ENCODE measurements at places on chromosomes 2 and 18.

DNA sequence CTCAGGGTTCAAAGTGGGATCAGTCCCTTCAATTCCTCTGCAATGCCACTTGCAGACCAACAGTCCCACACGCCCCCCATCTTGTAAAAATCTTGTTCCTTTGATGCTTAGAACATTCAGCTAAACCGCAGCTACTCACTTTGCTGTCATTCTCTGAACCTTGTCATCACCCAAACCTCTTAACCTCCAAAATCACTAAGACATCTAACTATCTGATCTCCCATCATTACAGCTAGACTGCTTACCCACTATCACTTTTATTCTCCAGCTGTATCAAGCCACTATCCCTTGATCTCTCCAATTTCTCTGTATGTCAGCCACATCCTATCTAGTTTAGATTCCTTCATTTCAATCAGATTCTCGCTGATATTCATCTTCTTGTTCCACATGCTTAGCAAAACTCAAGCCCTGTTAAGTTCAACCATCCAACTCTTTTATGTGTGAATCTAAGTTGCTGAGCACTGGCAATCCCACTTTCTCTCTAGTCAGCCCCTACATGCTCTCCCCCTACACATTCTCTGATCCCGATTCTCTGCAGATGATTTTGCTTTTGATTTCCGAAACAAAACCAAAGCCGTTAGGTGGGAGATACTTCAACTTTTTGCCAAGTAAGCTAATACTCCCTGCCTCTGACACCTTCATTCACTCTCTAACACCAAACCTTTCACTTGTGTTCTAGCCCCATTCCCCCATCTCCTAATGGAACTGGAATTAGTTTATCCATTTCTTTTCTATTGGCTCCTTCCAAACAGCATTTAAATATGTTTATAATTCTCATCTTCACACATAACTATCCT lies 4.6 kb downstream of the GTF3C2 start:
- DNase-seq: no peak

DNA sequence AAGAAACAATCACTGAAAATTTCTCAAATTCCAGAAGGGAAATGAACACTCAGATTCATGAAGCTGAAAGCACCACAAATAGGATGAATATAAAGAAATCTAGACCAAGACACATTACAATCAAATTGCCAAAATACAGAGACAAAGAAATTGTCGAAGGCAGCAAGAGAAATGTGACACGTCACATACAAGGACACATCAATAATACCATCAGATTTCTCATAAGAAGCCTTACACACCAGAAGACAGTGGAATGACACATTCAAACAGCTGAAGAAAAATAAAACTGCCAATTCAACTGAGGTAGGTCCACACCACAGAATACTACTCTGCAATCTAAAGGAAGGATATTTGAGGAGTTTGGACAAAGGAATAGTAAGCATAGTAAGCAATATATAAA lies 27.4 kb downstream of the SRD5A2 start:
- no peak for DNase-seq

DNA sequence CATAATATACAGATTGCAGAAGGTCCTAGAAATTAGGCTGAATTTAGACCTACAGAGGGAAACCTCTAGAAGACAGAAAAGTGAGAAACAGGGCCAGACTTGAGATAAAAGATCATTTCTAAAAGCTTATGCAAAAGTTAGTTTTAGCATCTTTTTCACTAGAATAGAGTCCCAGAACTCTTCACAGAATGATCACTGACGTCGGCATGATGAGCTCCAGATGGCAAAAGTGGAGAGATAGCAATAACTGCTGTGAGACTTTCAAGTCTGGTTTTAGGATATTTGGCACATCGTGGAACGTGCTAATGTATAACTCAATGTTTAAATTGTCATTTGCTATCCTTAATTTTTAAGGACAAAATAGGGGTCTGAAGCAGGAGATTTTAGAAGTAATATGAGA lies 1050.7 kb upstream of the CELF4 start:
- DNase-seq: no peak

GRCh38 chr2:137659616-137660015 lies 304.7 kb upstream of the HNMT start:
- peak; percentile 10 for DNase-seq

- no peak for DNase-seq
These were observed 160.2 kb downstream of the GALNT14 start for GRCh38 chr2:30978044-30978443.

GRCh38 chr2:120473522-120474271 lies 127.8 kb downstream of the INHBB start:
- DNase-seq: no peak

- DNase-seq: no peak
These were observed 157.3 kb upstream of the ALKAL2 start for GRCh38 chr2:444937-445884.

DNA sequence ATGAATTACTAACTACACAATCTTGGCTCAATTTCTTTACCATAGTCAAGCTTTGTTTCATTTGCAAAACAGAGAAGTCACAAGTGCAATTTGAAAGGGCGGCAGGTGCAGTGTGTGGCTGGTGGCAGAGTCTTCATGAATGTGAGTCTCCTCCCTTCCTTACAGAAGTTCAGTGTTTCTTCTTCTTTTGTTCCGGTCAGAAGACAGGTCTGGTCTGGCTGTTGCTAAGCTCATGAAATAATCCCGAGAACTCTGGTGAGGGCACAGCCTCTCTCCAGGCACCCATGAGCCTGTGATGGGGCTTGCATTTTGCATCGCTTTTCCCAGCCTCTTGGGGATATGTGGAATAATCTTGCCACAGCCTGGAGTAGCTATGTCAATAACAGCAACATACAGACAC lies 824.8 kb upstream of the SALL3 start:
- no peak for DNase-seq

GRCh38 chr2:134361648-134362047 lies 107.8 kb downstream of the MGAT5 start:
- DNase-seq: no peak

DNA sequence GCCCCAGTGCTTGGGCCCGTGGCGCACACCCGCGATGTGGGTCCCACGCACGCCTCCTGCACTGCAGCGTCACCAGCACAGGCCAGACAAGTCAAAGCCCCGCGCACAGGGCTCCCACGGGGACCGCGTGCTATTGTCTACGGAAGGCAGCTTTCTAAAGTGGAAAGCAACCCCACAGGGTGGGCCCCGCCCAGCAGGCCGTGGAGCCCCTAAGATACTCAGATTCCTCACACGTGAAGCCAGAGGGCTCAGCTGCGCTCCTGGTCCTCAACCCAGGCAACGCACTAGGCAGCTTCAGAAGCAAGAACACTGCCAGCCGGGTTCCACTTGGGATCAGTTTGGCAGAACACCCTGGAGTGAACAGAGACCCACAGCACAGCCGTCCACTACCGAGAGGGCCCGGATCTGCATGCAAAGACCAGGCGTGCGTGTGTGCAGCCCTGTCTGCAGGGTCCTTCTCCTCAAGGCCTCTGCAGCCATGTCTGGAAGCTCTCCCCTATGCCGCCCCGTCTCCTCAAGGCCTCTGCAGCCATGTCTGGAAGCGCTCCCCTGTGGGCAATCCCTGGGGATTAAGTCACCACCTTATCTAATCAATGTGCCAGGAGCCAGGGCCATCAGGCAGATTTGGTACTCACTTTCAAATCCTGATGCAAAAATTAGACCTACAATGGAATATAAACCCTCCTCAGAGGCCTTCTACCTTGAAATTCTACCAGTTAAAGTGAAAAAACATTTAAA lies 231.3 kb downstream of the HDAC4 start:
- DNase-seq: no peak

DNA sequence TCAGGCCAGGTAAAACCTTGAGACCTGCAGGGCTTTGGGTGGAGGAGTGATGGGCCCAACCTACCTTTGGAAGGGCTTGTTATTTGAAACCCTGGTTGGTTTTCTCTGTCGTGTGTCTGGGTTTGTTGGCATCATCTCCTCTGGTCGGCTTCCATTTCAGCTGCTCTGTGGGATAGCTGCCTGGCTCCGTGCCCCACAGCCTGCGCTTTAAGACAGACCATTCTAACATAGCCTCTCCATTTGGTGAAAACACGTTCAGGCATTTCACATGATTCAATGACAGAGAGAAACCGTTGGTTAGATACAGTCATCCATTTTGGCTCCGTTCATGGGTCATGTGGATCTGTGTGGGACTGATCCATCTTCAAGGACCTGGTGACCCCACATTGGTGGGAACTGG lies 37.0 kb upstream of the LYPD6B start:
- no peak for DNase-seq

- DNase-seq: no peak
These were observed 8.2 kb downstream of the SMARCAL1 start for GRCh38 chr2:216420367-216421101.

DNA sequence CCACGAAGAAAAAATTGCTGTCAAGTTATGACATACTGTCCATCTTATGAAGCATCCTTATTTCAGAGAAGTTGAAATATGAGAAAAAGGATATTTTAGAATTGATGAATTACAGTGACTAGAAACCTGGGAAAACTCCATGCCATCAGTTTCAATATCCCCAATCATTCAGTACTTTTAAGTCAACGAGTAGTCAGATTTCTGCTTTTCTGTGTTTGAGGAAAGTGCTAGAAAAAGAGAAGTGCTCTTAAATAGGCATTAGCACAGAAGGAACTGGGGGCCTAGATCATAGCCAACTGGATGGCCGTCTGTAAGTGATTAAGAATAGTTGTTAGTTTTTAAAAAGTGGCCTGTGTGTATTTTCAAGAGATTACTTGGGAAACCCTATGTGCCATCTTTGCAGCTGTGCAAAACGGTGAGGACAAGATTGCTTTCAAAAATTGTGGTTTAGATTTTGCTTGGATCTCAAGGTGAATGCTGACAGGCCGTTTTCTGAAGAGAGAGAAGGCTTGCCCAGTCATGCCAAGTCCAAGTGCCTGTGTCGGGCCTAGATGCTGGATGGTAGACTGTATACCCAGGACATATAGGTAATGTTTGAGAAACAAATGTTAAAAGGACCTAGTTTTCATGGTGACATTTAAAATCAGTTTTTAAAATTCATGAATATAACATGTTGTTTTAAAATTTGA lies 5.1 kb downstream of the NEDD4L start:
- DNase-seq: no peak

DNA sequence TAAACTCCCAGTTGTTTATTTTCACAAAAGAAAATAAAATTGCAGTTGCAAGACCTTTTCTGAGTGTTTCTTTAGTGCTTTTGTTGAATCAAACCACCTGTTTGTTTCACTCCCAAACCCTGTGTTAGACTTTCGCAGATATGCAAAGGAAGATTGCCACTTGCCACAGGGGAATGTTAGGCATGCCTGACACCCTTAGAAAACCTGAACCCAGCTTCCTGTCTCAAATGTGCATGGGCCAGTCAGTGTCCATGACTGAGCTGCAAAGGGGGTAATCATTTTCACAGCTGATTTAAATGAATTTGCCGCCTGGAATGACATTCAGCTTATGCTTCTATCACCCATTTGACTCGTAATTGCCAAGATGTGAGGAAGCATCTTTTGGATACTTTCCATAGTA lies 17.5 kb downstream of the TGOLN2 start:
- no peak for DNase-seq

DNA sequence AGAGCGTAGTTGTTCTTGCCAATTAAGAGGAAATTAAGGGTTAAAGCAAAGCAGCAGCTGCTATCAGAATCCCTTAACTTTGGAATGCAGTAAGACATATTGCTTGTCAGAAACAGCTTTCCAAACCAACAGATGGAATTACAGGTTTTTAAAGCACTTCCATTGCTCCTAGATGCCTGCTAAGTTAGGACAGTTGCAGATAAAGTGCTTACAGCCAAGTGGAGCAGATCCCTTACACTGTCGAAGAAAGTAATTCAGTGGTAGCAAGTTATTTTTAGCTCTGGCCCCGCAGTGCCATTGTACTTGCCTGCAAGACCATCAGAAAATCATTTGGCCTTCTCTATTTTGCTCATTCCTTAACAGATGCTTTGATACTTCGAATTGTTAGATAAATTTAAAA lies 5.4 kb downstream of the PDK1 start:
- DNase-seq: peak; percentile 40

- no peak for DNase-seq
These were observed 65.4 kb downstream of the CRACDL start for GRCh38 chr2:98870516-98871158.

GRCh38 chr18:57113799-57114420 lies 33.0 kb upstream of the BOD1L2 start:
- DNase-seq: no peak

GRCh38 chr2:74658516-74658915 lies 4.5 kb downstream of the SEMA4F start:
- DNase-seq: peak; percentile 30

GRCh38 chr2:157194097-157194688 lies 63.3 kb upstream of the GALNT5 start:
- peak; percentile 87 for DNase-seq

- no peak for DNase-seq
These were observed 154.7 kb downstream of the HDAC4 start for GRCh38 chr2:239245872-239246721.

DNA sequence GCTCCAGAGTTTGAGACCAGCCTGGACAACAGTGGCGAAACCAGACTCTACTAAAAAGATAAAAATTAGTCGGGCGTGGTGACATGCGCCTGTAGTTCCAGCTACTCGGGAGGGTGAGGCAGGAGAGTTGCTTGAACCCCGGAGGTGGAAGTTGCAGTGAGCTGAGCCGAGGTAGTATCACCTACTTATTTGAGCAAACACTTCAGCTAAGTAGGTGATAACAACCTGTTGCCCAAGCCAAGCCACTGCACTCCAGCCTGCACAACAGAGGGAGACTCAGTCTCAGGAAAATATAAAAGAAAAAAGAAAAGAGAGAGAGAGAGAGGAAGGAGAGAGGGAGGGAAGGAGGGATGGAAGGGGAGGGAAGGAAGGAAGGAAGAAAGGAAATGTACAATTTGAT lies 21.3 kb downstream of the FER1L5 start:
- no peak for DNase-seq
